A375 (cell line): ENCODE measurements at places on chromosomes 13 and 19. TPM values are rescaled to one million over a fixed set of nuclear protein-coding genes. Genes with fewer than 3 reads are reported as not detected.

UBA52 gene
- 1,318 and 1,387 TPM in 2 replicates for total RNA-seq

APC2 gene
- total RNA-seq = 0.45 and 1.1 TPM in 2 replicates

CATSPERD gene
- total RNA-seq = not detected in 2 replicates

RDH8 gene
- total RNA-seq = not detected in 2 replicates

EPS8L1 gene
- 3.0 and 4.6 TPM in 2 replicates for total RNA-seq

ZNF677 gene
- 10.1 and 11.0 TPM in 2 replicates for total RNA-seq

LILRA1 gene
- total RNA-seq = not detected in 2 replicates

SLC25A42 gene
- 6.2 and 7.7 TPM in 2 replicates for total RNA-seq

WDR88 gene
- not detected in 2 replicates for total RNA-seq

BORA gene
- total RNA-seq = 9.0 and 9.2 TPM in 2 replicates

ZNF324B gene
- 11.7 and 14.8 TPM in 2 replicates for total RNA-seq

ICAM5 gene
- 20.3 TPM in 2 replicates for total RNA-seq

OR7D2 gene
- total RNA-seq = not detected in 2 replicates

KIR3DL1 gene
- not detected in 2 replicates for total RNA-seq

ZNF844 gene
- 3.0 and 3.4 TPM in 2 replicates for total RNA-seq
